ENCODE measurements at places on chromosomes 5 and 9.

DNA sequence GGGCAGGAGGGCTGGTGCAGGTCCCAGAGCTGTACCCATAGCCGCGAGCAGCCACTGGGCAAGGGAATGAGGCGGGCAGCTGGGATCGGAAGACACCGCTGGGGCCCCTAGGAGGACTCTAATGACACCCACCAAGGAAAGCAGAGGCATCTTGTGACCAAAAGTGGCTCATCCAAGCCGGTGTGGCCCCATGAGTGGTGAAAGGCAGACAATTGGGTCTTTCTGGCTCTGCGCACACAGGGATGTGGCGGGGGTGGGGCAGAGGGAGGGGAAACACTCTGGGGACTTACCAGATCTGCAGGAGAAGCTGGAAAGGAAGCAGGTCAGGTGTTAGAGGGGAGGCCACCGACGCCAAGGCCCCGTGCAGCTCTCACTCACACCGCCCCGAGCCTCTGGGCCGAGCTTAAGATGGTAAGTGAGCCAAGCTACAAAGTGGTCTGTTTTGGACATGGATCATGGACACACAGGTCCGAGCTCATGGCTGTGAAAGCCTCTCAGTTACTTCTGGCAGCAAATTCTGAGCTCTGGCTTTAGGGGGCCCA lies 42.3 kb upstream of the SARDH start:
- no peak for DNase-seq

- no peak for DNase-seq
Measured at GRCh38 chr9:88645879-88646199, 110.9 kb downstream of the NXNL2 start.

- DNase-seq, result peak; percentile 35
Measured at GRCh38 chr9:77649109-77649812, 1.1 kb upstream of the GNA14 start.

GRCh38 chr5:94544031-94544650 lies 74.3 kb downstream of the KIAA0825 start:
- no peak for DNase-seq

DNA sequence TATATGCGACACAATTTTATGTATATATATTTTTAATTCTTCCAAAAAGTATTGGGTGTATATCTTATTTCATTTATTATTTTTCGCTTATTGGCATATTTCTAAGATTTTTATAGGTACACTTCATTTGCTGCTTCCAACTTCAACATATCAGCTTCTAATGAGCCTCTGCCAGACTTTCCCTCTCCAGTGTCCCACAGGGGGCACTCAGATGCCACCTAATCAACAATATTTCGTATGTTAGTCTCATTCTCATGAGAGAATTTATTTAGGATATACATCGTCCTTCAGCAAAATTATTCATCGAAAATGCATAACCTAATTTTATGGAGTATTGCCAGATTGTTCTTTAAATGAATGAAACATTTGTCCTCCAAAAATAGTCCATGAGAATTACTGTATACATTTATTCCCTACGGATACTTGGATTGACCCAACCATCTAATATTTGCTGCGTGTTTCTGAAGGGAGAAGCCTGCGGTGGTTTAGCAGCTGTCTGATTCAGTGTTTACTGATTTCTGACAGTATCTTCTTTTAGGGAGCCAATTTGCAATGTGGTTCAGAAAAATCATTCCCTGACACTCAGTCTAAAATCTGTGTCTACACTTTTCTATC lies 100.6 kb upstream of the SELENOP start:
- DNase-seq, result peak; percentile 68

DNA sequence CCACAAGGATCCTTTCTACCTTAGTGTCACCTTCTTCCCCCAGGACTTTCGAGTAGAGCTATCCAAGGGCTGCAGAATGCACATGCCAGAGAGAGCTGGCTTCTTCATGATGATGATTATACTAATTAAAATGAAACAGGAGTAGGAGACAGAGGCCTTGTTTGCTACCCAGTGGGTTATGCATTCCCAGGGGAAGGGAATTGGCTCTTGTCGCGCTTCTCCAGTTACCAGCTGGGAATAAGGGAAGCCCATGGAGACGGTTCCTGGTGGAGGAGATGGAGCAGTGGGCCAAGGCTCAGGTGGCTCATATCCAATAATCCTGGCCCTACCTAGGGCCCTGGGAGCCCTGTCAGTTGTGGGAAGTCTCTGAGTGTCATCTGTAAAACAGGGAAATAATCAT lies 65.1 kb downstream of the WWC1 start:
- no peak for DNase-seq

- no peak for DNase-seq
Measured at GRCh38 chr5:87732875-87733768, 320.4 kb upstream of the CCNH start.

DNA sequence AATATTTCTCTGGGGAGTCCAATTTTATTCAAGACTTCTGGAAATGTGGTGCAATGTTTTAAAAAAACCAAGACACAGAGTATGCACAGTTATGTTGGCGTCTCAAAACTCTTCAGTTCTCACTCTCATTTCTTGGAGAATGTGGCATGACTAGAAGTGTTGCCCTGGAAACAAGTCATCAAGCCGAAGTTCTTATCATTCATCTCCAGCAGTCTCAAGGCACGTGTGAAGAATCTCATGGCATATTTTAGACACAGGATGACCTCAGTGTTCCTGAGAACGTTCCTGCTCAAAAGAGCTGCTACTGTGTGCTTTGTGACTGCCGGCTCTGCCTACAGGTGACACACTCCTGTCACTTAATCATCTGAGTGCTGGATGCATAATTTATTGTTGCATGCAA lies 147.4 kb upstream of the IRX4 start:
- DNase-seq, result no peak

GRCh38 chr5:165616490-165617405 lies 2111.3 kb downstream of the MAT2B start:
- DNase-seq, result no peak

DNA sequence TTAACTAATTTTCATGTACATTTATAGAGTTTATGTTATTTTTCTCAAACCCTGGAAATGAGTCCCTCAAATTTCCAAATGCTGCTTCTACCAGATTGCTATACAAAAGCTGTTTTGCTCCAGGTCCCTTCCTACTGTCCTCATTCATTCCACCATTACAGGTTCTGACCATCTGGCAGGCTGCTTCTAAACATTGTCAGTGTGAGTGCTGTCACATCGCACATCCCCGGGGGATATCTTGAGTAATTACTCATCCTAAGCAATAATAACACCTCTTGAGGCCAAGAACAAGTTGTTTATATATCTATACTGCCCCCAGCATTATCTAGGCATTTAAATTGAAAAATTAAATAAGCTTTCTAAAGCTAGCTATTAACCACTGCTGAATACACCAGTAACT lies 1675.3 kb upstream of the CDH6 start:
- DNase-seq, result no peak

DNA sequence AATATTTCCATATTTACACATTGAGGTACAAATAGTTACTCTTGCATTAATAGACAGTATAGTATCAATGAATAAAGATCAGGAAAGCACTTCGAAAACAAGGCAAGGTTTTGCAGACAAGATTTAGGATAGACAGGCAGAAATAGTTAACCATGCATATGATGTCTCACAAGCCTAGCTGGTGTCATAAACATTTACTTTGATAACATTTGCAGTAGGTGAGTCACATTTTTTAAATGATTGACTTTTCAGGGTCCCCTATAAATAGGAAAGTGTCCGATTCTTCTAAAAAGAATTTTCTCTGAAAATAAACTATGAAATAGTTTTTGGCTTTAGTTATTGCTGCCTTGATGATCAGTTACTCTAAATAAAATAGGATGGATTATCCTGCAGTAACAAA lies 162.1 kb downstream of the SNX18 start:
- no peak for DNase-seq

GRCh38 chr5:14902826-14903560 lies 31.4 kb upstream of the ANKH start:
- no peak for DNase-seq

- no peak for DNase-seq
Measured at GRCh38 chr5:96194593-96194992, 232.9 kb upstream of the ELL2 start.

GRCh38 chr5:138351517-138351916 lies 968 bp upstream of the KDM3B start:
- no peak for DNase-seq
